ENCODE measurements at places on chromosomes 6 and 20. TPM values are rescaled to one million over a fixed set of nuclear protein-coding genes. Genes with fewer than 3 reads are reported as not detected.

PAX1 gene
- 0.19 TPM for total RNA-seq

ZNF831 gene
- total RNA-seq = 0.38 TPM

RAET1G gene
- 14.9 TPM for total RNA-seq

AMD1 gene
- total RNA-seq = 94.6 TPM

UBD gene
- total RNA-seq = 0.76 TPM

SAYSD1 gene
- total RNA-seq = 12.1 TPM

TRIM40 gene
- not detected for total RNA-seq

DNA sequence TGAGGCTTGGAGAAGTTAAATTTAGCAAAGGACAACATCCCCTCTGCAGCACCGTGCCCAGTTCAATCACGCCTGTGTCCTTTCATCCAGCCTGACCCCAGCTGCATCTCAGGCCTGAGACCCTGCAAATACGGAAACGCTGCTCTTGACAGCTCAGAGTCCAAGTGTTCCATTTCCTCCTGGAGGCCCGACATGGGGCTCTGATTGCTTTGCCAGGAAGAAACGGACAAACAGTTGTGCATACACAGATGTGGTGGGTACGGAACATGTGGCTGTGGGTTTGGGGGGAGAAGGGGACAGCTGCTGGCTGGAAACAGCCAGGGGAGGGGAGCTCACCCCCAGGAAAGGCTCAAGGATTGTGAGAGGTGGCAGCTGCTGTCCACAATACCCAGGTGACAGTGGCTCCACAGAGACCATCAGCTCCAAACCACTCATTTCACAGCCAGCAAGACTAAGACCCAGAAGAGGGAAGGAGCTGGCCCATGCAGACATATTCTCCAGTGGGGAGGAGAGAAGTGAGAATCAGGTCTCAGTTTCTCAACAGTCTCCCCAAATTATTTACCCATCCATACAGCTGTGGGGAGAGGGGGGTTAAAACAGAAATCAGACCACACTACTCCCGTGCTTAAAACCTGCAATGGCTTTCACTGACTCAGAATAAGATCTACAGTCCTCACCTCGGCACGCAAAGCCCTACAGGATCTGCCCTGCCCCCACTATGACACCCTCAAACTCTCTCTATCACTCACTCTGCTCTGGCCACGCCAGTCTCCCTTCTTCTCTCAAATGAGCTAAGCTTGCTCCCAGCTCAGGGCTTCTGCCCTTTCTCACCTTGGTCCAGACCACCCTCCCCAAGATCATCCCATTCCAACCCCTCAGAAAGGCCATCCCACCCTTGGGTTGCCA is 89.1 kb downstream of the PREX1 start:
- DNase-seq = no peak

DNA sequence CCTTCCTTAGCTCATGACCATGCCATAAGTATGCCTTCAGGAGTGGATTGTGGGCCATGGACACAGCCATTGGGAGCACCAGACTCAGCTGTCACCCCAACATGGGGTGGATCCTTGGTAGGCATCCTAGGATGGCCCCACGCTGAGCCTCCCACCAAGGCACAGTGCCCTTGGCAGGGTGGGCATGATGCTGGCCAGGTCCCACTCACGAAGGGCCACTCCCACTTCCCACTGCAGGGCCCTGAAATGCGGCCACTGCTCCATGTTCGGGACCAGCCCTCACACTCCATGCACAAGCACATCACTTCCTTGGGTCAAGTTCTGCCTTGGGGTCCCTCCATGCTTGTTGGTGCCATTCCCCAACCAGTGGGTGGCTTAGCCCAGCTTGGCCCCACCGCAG is 12.9 kb upstream of the FUT9 start:
- DNase-seq = no peak

- no peak for DNase-seq
These were observed 150.7 kb downstream of the PKHD1 start for GRCh38 chr6:51936531-51937290.

DNA sequence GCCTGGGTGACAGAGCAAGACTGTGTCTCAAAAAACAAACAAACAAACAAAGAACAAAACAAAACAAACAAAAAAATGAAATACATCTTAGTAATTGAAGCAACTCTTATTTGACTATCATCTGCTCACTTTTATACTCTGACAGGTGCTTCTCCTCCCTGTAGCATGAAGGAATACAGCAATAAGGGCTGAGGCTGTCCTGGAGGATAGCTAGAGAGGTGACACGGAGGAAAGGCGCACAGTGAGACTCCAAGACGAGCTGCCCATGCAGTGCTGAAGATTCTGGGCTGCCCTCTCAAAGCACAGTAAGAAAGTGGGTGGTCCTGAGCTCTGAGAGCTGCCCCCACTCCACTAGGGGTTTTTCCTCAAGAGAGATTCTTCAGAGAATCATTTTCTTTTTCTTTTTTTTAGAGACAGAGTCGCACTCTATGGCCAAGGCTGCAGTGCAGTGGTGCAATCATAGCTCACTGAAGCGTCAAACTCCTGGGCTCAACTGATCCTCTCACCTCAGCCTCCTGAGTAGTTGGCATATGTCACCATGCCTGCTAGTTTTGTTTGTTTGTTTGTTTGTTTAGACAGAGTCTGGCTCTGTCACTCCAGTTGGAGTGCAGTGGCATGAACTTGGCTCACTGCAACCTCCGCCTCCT is 50.0 kb downstream of the OSTM1 start:
- no peak for DNase-seq

GRCh38 chr6:45626087-45626891 is 248.6 kb upstream of the SUPT3H start:
- no peak for DNase-seq

DNA sequence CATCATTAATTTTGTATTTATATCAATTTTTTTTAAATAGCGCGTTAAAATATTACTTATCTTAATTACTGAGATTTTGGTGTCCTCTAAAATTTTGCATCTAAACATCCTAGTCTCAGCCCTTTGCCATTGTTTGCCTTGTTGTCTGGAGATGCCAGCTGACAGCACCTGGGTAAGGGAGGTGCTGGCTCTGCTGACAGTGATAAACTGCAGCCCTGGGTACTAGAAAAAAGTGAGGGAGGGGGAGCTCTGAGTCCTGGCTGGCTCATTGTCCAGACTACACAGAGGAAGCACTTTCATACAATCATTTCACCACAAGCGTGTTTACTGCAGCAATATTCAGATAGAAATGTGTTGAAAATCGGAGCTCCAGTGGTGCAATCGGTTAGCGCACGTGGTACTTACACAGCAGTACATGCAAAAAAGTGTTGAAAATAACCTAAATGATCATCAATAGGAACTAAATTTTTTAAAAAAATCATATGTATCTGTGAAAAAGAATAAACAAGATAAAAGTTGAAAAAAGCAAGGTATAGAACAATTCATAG is 18.5 kb upstream of the UBR2 start:
- no peak for DNase-seq

- DNase-seq = no peak
These were observed 18.9 kb upstream of the ENPP5 start for GRCh38 chr6:46189726-46190125.

DNA sequence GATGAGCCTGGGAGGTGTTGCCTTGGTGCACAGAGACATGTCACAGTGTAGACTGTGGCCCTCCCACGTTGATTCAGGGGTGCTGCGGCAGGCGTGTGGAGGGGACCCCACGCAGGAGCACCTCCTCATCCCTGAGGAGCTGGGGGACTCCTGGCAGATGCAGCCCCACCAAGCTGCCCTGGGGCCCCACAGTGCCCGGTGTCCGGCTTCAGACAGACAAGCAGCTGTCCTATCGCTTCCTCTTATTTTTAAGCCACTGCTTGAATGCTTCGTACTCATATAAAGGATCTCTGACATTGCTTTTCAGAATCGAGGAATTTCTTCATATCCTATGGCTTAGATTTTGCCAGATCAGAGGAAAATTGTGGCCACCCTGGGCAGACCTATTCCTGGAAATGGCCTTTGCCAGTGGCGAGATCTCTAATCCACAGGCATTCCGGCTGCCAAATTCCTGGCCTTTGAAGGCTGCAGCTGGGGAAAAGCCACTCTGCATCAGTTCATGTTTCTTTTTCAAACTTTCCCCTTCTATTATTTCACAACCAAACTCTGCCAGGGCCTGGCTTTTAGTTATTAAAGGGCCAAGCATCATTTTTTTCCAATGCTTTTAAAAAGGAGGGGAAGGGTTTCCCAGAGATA is 337.0 kb downstream of the THBS2 start:
- DNase-seq = no peak

- no peak for DNase-seq
These were observed 402.9 kb upstream of the SOX4 start for GRCh38 chr6:21190701-21191100.

- DNase-seq = no peak
These were observed 44.7 kb downstream of the VAPB start for GRCh38 chr20:58433759-58434158.

- no peak for DNase-seq
These were observed 141.6 kb upstream of the EYA4 start for GRCh38 chr6:133099573-133099972.

DNA sequence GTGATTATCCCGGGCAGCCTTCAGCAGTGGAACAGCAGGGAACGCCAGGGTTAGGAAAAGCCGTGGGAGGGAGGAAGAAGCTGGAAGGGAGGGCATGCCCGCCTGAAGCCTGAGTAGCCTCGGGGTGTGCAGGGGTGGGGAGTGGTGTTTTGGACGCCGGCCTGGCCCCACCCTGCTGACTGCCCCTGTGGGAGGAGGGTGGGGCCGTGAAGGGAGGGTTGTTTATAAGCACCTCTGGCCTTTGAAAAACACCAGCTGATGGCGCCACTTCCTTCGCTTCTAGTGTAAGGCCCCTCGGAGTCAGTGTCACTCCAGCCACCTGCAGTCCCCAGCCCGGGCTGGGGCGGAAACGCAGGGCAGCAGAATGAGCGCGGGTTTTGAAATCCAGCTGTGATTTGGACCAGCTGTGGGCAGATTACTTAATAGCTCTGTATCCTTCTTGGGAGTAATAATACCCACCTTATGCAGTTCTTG is 52.8 kb upstream of the BMP6 start:
- no peak for DNase-seq

GRCh38 chr20:52936351-52937340 is 35.5 kb upstream of the TSHZ2 start:
- no peak for DNase-seq

GRCh38 chr6:45997875-45998506 is 17.7 kb downstream of the CLIC5 start:
- no peak for DNase-seq

DNA sequence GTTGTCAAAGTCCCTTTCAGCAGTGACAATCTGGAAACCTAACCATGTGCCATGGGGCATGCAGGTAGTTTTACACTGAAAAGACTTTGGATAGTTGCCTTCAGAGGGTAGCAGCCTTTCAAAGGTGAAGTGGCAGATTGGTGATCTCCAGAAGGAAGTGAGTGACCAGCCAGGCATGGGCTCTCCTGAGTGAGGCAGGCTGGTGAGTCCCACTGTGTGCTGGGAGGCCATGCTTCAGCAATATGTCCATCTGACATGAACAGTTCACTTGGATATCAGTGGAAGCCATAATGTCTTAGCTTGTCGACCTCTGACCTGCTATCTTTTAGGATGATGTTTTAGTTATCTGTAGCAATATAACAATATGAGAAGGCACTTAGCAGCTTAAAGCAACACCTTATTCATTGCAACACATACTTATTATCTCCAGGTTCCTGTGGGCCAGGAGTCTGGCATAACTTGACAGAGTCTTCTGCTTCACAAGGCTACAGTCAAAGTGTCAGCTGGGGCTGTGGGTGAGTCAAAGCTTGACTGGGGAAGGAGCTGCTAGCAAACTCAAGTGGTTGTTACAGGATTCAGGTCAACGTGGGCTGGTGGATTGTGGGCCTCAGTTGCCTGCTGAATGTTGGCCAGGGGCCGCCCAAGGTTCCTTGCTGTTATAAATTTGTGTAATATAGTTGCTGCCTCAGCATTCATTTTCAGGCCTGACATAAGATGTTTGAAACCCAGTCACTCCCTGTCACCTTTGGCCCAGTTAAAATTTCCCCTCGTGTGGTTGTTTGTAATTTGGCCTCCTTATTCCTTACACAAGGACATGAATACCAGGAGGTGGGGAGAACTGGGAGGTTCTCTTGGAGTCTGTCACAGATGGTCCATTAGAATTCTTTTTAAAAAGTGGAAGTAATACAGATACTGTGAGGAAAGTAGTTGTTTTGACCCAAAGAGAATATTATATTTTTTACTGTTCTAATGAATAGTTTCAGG is 100.2 kb downstream of the UST start:
- no peak for DNase-seq

- no peak for DNase-seq
These were observed 405 bp upstream of the RNF182 start for GRCh38 chr6:13924146-13924948.

DNA sequence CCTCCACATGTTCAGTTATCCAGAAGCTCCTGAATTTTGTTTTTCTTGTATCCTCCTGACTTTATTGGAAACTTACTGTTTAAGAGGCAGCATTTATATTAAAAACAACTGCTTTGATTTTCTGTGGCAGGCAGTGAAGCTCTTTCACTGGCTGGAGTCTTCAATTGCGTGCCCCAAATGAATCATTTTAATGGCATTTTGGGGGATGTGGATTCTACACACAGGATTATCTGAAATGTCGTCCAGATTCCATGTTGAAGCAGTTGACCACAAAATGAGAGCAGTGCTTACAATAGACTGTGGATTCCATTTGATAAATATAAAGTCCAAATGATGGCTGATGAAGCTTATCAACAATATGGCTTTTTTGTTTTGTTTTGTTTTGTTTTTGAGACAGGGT is 41.0 kb upstream of the HIVEP1 start:
- DNase-seq = no peak

DNA sequence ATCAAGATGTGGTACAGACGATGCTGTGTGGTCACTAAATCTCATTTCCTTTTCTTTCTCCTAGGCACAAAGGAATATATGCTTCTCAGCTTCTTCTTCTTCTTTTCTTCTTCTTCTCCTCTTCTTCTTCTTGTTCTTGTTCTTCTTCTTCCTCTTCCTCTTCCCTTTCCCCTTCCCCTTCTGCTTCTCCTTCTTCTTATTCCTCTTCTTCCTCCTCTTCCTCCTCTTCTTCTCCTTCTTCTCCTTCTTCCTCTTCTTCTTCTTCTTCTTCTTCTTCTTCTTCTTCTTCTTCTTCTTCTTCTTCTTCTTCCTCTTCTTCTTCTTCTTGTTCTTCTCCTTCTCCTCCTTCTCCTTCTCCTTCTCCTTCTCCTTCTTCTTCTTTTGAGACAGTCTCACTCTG is 190.4 kb upstream of the DTNBP1 start:
- no peak for DNase-seq

DNA sequence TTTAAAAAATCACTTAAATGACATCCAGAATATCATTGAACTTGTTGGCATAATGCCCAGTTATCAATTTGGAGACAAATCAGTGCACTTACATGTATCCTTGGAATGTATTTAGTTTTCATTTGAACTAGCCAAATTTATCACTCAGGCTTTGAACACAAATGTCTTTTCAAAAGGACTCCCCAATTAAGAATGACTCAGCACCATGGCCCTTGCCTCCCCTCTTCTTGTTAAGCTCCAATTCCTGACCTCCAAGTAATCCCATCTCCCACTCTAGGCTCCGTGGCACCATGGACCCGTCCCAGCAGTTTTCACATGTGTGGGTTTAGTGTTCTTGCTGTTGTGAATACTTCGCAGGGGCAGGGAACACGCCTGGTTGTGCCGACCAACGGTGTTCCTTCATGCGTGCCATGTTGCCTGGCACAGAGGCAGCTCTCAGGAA is 2.7 kb downstream of the AKAP12 start:
- no peak for DNase-seq

Data from esophagus squamous epithelium (tissue), 5 donors.